ENCODE measurements at places on chromosomes 11 and 22. TPM values are rescaled to one million over a fixed set of nuclear protein-coding genes. Genes with fewer than 3 reads are reported as not detected.

Gene CSTPP1
- total RNA-seq: 146 TPM

Gene IL17RA
- total RNA-seq: 11.1 TPM

Gene OR6T1
- total RNA-seq: not detected

Gene RCE1
- 32.6 TPM for total RNA-seq

Gene APOA5
- total RNA-seq: not detected

Gene TMEM45B
- 42.8 TPM for total RNA-seq

Gene TFIP11
- 22.8 TPM for total RNA-seq

Gene NRXN2
- total RNA-seq: not detected

Gene APOA4
- total RNA-seq: not detected

Gene SOX6
- 4.3 TPM for total RNA-seq

Gene LRRC56
- 2.2 TPM for total RNA-seq

Gene RAB38
- total RNA-seq: 3.5 TPM

GRCh38 chr11:58575377-58576020 lies at the start of gene LPXN:
TSS of gene LPXN (minus strand) at chr11:58575856. CDS start at chr11:58575772, 84 bp downstream.
- H3K36me3 ChIP-seq: peaks cover 2% of the 10 kb centered on the region
- DNase-seq: peak; percentile 35
- H3K4me1 ChIP-seq: peaks cover 27% of the 10 kb centered on the region
- H3K4me3 ChIP-seq: peak within 1 kb of the TSS; percentile 5

- H3K4me1 ChIP-seq: no peaks in the 10 kb centered on the region
- no peak overlapping the region for H3K4me3 ChIP-seq
- H3K27me3 ChIP-seq: no peaks in the 10 kb centered on the region
- no peaks in the 10 kb centered on the region for H3K36me3 ChIP-seq
These were observed 274.7 kb downstream of the NXPE2 start for GRCh38 chr11:114953039-114953438.

DNA sequence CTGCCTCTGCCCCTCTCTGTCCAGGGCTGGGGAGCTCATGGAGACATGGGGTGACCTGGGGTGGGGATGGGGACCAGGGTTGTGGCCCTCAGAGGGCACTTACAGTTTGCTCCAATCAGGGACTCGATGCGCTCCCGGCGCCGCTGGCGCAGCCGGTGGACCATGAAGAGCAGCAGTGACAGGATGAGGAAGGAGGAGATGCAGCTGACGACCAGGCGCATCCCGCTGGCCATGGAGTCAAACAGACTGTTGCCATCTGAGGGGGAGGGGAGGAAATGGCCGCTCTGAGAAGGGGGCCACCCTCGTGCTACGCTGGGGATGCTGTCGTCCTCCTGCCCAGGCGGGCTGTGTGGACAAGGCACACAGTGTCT lies 80.5 kb downstream of the DGCR2 start:
- no peak overlapping the region for H3K27ac ChIP-seq
- no peak overlapping the region for H3K4me3 ChIP-seq
- peaks cover 100% of the 10 kb centered on the region for H3K36me3 ChIP-seq
- no peaks in the 10 kb centered on the region for H3K4me1 ChIP-seq
- DNase-seq: no peak

DNA sequence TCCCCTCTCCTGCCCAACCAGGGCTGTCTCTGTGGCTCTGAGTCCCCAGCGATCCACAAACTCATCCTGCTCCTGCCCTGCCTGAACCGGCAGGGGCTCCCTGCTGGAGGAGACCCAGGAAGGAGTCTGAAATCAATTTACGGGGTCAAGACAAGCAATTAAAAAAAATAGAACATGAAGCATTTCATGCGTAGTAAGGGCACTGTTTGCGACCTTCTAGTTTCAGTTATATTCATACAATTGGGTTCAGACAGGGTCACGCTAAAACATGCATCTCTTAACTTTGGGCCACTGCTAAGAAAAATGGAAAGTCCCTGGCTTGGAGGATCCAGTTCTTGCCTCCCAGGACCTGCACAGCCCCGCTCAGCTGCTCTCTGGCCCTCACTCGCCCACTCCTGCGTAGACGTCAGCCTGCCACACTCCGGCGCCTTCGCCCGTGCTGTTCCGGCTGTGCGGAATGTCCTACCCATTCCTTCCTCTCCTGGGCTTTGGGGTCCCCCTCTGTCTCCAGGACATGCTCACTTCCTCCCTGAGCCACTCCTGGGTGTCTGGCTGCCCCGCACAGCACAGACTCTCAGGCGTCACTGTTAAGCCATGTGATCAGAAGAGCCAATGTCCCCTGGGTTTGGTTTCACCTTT lies 12.8 kb downstream of the NFAM1 start:
- H3K4me1 ChIP-seq: no peaks in the 10 kb centered on the region
- no peaks in the 10 kb centered on the region for H3K36me3 ChIP-seq
- no peak overlapping the region for H3K4me3 ChIP-seq
- no peak for DNase-seq
- H3K27ac ChIP-seq: no peak overlapping the region

GRCh38 chr22:29353286-29353685 lies 35.1 kb downstream of the AP1B1 start:
- H3K4me1 ChIP-seq: no peaks in the 10 kb centered on the region
- no peaks in the 10 kb centered on the region for H3K27me3 ChIP-seq
- no peak overlapping the region for H3K27ac ChIP-seq

- H3K4me1 ChIP-seq: peaks cover 2% of the 10 kb centered on the region
- DNase-seq: no peak
- no peaks in the 10 kb centered on the region for H3K27me3 ChIP-seq
- H3K36me3 ChIP-seq: no peaks in the 10 kb centered on the region
- no peak overlapping the region for H3K4me3 ChIP-seq
- H3K27ac ChIP-seq: no peak overlapping the region
These were observed 40.6 kb downstream of the SCUBE1 start for GRCh38 chr22:43302531-43303041.

- H3K27me3 ChIP-seq: no peaks in the 10 kb centered on the region
- H3K36me3 ChIP-seq: no peaks in the 10 kb centered on the region
- H3K4me1 ChIP-seq: peaks cover 16% of the 10 kb centered on the region
- DNase-seq: no peak
- no peak overlapping the region for H3K27ac ChIP-seq
These were observed 3.4 kb downstream of the HPX start for GRCh38 chr11:6437423-6437822.

GRCh38 chr11:92790366-92790765 lies 179.1 kb upstream of the MTNR1B start:
- H3K4me3 ChIP-seq: no peak overlapping the region
- no peaks in the 10 kb centered on the region for H3K27me3 ChIP-seq
- H3K27ac ChIP-seq: no peak overlapping the region
- H3K36me3 ChIP-seq: no peaks in the 10 kb centered on the region
- no peak for DNase-seq

DNA sequence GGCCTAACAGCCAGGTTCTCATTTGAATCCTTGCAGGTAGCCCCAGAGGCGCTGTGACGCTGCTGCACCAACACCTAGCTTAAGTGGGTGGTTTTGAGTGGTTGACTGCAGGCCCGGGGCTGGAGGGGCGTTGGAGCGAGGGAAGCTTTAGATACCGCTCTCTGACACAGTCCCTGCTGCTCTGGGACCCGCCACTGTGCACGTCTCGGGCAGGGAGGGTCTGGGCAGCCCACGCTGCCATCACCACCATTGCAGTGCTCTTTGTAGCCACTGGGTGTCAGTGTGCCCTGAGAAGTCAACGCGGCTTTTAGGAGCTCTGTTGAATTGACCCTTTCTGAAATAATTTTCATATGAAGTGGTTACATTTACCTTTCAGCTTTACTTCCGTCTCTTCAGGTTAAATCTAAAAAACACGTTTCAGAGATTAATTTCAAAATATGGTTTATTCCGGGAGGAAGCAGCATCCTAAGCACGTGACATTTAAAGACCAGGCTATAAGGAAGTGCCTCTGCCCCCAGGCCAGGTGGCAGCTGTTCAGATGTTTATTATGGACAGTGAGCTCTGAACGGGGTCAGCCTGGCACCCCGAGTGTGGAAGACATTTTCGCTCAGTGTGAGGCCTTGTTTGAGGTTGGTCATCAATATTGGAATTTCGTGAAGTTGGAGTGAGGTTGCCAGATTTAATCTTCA lies 30.9 kb upstream of the PARVB start:
- H3K4me1 ChIP-seq: no peaks in the 10 kb centered on the region
- H3K4me3 ChIP-seq: no peak overlapping the region
- peak; percentile 54 for DNase-seq
- H3K27ac ChIP-seq: no peak overlapping the region
- H3K36me3 ChIP-seq: peaks cover 94% of the 10 kb centered on the region

DNA sequence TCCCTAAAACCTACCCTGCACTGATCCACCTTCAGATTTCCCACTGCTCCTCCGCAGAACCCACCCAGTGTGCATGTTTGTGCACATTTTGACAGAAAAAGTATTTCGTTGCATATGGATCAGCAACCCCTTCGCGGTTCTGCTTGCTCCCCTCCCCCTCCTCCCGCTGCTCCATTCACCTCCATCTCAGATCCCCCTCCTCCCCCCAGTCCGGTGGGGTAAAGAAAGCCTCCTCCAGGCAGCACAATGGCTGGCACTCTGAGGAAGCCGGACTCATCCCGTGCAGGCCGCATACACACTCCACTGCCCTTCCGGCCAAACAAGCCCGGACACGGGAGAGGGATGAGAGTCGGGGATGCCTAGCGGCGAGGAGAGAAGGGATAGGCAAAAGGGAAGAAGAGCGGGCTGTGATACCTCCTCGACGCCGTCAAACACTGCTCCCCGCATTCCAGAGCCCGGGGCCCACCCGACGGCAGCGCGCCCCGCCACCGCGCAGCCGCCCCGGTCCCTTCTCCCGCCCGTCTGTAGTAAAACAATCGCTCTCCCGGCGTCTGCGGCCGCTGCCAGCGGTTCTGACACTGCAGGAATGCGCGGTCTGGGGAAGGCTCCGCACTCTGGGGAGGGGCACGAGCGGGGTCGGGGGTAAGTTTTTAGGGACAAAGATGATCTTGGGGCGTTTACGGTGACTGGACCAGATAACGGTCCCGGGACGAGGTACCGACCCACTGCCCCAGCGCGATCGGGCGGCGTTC lies 915 bp downstream of the FEZ1 start:
- no peaks in the 10 kb centered on the region for H3K36me3 ChIP-seq
- H3K4me3 ChIP-seq: peak overlapping the region; percentile 67
- H3K27me3 ChIP-seq: no peaks in the 10 kb centered on the region

- DNase-seq: no peak
- no peak overlapping the region for H3K4me3 ChIP-seq
- no peaks in the 10 kb centered on the region for H3K36me3 ChIP-seq
- H3K4me1 ChIP-seq: no peaks in the 10 kb centered on the region
- no peaks in the 10 kb centered on the region for H3K27me3 ChIP-seq
These were observed 36.6 kb upstream of the GRAMD1B start for GRCh38 chr11:123393312-123393927.

GRCh38 chr11:2690596-2691354 lies 9.0 kb downstream of the KCNQ1OT1 start:
- H3K4me1 ChIP-seq: peaks cover 95% of the 10 kb centered on the region
- no peak overlapping the region for H3K27ac ChIP-seq
- DNase-seq: no peak
- no peaks in the 10 kb centered on the region for H3K27me3 ChIP-seq
- H3K4me3 ChIP-seq: no peak overlapping the region
- no peaks in the 10 kb centered on the region for H3K36me3 ChIP-seq
